ENCODE measurements at places on chromosomes 12 and 14.

- DNase-seq = no peak
Measured at GRCh38 chr14:22668417-22668816, 24.3 kb upstream of the OR6J1 start.

- no peak for DNase-seq
Measured at GRCh38 chr14:81178063-81178462, 42.7 kb downstream of the GTF2A1 start.

DNA sequence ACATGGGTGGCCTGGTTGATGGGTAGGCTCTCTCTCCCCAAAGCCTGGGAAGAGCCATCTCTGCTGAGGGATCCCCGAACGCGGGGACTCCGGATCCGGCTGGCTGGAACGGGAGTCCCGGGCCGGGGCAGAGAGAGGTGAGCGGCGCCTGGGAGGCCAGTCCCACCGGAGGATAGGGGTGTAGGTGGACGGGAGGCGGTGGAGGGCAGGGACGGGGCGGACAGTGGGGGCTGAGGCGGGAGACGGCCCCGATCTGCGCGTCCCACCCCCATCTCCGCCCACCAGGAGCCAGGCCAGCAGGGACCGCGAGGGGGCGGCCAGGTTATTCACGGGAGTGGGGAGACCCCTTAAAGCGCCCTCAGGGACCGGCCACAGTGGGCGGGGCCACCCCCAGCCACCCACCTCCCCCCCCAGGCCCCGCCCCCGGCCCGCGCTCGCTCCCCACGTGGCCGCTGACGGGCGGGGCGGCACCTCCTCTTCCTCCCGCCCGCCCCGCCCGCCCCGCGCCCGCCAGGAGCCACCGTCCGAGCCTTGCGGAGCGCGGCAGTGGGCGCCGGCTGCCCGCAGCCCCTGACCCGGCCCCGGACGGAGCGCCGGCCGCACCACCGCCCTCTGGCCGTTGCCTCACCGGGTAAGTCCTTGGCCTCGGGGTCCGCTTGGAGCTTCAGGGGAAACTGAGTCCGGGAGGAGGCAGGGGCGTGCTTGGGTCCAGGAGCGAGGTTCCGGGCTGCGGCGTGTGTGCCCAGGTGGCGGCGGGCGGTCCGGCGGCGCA lies at the start of gene INF2:
TSS of gene INF2 (plus strand) at position 510 of the 772 bp plus-strand sequence. CDS start 11,748 bp downstream, outside the sequence.
- DNase-seq = peak; percentile 67

DNA sequence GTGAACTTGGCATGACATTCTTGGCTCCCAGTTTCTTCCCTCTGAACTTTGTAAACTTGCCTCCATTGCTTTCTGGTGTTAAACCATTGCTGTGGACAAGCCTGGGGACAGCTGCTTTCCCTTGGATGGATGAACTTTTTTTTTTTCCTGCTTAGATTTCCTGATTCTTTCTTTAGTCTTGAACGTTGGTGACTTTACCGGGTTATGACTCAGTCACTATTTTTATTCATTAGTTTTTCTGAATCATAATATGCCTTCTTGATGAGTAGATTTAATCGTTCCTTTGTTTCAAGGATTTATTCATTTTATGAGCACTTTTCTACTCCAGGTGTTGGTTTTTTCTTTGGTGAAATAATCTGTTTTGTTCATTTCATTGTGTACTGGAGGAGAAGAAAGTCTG lies 155.0 kb upstream of the RTL1 start:
- DNase-seq = peak; percentile 69

DNA sequence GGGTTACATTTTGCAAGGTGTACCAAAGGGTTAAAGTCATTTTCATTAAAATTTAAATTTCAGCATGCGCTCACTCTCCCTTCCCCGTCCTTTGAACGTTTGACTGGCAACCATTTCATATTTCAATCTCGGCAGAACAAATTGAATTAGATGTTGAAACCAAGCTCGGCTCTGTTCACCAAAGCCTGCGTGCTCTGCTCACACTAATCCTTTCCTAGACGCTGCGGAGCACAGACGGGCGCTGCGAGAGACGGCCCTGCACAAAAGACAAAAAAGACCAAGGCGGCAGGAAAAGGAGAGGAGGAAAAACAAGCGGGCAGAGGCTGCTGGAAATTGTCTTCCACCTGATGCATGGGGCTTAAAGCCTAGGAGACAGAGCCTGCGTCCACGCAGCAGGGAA lies 149.3 kb downstream of the RBM19 start:
- no peak for DNase-seq

- no peak for DNase-seq
Measured at GRCh38 chr12:123741937-123742572, 20.0 kb upstream of the DNAH10 start.

DNA sequence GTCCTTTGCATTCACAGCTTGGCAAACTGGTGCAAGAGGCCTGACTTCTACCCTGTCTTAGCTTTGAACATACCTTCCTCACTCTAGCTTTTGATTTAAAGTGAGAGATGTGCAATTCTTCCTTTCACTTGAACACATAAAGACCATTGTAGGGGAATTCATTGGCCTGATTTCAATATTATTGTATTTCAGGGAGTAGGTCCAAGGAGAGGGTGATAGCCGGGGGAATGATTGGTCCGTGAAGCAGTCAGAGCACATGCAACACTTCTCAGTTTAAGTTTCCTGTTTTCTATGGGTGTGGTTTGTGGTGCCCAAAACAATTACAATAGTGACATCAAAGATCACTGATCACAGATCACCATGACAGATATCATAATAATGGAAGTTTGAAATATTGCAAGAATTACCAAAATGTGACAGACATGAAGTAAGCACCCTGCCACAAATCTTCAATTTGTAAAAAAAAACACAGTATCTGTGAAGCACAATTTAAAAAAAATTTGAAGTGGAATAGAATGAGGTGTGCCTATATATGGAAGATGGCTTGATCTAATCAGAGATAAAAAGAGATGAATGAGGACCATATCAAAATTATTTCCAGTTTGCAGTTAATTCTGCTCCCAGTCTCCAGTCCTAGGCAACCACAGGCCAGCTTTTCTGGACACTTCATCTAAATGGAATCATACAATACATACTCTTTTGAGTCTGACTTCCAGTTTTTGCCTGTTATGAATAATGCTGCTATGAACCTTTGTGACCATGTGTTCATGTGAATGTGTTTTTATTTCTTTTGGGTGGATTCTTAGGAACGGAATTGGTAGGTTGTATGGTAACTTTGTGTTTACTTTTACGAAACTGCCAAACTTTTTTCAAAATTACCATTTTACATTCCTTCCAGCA lies 23.2 kb downstream of the BORCS5 start:
- no peak for DNase-seq

- peak; percentile 56 for DNase-seq
Measured at GRCh38 chr12:92927055-92927435, 2.0 kb downstream of the EEA1 start.

- DNase-seq = no peak
Measured at GRCh38 chr14:94922595-94923239, 152.8 kb upstream of the GSC start.

GRCh38 chr12:100484183-100484886 lies 10.7 kb downstream of the NR1H4 start:
- no peak for DNase-seq

GRCh38 chr14:97655169-97655948 lies 858.2 kb downstream of the VRK1 start:
- no peak for DNase-seq

DNA sequence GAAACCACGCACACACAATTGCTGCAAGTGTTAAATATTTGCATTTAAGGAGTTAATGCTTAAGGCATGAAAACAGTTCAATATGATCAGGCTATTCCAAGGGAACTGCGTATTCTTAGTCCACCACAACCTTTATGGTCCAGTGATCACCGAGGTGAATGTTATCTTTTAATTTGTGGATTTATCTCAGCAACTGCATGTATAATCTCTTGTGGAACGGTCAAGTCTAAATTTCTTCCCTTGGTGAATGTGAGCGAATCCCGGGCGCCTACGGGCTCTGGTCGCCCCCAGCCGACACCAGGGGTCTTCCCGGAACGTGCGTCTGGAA lies 999 bp upstream of the AK7 start:
- DNase-seq = no peak

DNA sequence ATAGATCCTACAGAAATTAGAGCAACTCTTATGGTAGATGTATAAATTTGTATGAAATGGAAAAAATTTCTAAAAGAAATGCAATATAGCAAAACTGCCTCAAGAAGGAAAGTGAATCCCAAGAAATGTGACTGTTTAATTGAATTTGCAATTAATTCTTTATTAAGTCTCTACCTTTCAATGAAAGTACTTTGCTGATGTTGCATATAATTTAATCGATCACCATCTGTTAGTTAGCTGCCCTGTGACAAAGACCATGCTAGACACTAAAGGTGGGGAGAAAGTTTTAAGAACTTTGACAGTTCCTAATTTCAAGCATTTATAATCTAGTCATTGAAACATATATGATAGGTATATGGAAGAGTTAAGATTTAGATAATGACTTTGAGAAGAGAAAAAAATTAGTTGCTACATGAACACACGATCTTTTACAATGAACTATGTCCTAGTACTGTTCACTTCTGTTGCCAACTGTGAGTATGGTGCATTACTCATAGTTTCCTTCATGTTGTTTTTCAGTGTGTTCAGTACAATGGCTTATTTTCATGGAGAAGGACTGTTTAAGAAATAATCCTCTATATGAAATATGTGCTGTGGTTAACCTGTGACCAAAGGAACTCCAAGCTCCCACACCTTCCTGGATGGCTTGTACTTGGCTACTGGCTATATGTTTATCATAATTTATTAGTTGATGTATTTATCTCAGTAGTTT lies 128.4 kb downstream of the METTL25 start:
- peak; percentile 86 for DNase-seq

- DNase-seq = no peak
Measured at GRCh38 chr12:4114986-4115385, 158.6 kb upstream of the CCND2 start.

DNA sequence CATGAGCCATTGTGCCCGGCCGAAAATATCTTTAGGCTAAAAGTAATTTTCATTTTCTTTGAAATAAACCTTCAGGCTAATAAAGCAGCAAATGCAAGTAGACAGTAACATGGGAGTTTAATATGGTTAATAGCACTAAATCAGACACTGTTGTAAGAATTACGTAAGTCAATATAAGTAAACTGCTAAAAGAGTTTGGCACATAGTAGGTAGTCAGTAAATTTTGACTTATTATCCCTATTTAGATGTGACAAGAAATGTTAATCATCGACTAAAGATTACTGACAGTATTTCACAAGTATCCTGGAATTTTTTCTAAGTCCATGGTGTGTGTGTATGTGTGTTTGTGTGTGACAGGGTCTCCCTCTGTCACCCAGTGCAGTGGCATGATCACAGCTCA lies 3.9 kb downstream of the PPP4R3A start:
- DNase-seq = no peak

DNA sequence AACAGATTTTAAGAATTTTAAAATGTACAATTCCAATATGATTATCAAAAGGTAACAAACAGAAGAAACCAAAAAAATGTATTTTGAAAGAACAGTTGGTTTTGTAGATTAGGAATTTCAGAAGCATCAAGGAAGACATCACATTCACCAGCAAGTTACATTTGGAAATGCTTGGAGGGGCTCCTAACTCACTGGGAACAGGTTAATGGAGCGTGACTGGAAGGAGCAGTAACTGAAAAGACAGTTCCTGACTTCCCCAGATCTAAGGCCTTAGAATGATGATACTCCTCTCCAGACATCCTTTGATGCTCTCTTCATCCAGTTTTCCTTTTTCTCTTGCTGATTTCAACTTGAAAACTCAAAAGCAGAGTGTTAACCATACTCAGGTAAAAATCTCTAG lies 220.0 kb upstream of the EGLN3 start:
- no peak for DNase-seq

- no peak for DNase-seq
Measured at GRCh38 chr12:59031313-59031712, 111.0 kb upstream of the LRIG3 start.

DNA sequence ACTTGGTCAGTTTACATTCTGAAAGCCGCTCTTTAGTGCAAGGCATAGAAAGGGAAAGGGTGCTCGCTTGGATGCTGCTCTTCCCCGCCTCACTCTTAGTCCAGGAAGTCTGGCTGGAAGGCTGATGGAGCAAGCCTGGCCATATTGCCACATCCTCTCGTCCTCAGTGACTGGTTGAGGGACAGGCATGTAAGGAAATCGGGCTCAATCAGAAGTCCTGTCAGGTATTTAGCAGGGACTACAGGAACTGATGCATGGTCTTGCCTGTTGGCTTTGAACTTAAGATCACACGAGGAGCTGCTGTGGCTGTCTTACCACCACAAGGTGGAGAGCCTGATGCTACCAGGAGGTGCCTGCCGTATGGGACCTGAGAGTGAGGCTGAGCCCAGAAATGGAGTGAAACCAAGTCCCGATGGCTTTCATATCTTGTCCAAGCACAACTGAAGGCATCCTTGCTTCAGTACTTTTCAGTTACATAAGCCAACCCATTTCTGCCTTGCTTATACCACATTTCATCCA lies 10.7 kb upstream of the C12orf75 start:
- no peak for DNase-seq

DNA sequence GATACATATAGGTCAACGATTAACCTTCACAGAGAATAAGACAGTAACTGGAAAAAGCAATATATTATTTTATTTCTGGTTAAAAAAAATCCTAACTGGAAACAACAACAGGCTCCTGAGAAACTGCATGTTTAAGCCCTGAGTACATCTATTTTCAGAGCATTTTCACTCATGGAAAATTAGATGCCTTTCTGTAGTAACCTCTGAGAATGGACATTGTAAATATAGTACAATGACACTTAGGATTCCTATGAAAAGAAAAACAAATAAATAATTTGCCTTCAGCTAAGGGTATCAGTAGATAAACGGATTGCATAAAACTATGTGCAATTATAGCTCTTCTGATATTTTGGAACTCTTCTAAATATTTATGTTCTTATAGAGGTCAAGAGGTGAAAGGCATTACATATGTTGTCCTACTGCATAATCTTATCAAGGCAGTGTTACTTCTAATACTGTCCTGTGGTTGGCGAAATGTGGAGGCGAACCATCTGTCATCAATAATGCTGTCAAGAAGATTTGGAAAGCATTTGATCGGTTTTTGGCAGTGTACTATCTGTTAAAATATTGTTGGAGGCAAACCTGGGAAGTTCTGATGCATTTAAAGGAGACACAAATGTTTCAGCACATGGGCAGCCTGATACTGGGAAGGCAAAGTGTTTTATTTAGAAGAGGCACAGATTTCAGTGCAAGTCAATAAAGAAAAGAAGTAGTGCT lies 381.8 kb downstream of the BTG1 start:
- DNase-seq = no peak

DNA sequence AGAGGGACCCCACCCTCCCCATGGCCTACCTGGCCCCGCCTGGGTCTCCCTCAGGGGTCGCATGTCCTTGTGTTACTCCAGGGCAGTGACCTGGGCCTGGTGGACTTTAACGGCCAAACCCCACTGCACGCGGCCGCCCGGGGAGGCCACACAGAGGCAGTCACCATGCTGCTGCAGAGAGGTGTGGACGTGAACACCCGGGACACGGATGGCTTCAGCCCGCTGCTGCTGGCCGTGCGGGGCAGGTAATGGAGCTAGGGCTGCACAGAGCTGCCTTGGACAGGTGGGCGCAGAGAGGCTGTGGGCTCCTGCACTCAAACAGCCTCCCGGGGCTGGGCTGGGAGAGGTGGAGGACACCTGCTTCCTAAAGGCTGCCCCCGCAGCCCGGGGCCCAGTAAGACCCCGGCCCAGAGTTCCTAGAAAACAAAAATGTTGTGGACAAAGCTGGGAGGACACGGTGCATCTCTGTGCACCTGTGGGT lies 21.6 kb downstream of the ASPG start:
- no peak for DNase-seq

- peak; percentile 80 for DNase-seq
Measured at GRCh38 chr12:50132505-50133135, 20.6 kb downstream of the COX14 start.

Measured in dermis blood vessel endothelial cell (primary cell).